Cerebellum (tissue), 4 donors: ENCODE measurements at places on chromosomes 13 and 19. TPM values are rescaled to one million over a fixed set of nuclear protein-coding genes. Genes with fewer than 3 reads are reported as not detected.

DNA sequence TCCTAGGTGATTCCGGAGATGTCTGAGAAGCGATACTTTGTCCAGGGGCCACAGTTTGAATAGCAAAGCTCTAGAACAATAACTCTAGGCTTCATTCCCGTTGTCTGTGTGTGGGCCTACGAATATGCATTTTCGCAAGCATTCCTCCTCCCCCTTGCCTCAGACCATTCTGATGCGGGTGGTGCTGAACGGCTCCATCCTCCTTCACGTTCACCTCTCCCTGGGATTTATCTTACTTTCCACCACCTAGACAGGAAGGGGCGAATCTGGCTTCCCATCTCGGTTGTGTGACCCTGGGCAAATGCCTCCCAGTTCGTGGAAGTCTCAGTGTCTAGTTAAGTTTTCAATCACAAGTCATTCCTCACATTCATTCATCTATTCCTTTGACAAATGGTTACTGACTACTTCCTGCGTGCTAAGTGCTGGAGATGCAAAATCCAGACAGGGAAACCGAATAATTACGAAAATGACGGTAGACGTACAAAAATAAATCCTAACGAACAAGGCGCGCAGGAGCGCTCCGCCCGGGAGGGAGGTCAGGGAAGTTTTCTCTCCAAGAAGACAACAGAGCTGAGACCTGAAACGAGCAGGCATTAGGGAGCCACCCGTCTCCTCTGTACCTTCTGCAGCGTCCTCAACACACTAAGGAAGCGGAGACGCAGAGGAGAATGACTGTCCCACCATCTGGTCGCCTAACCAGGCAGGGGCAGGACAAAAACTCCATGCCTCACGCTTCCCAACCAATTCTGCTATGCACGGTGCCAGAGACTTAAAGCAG is 1.3 kb upstream of the CNOT3 start:
- no peak for DNase-seq

- DNase-seq = no peak
Observed at GRCh38 chr13:77417897-77418296, 91.0 kb upstream of the MYCBP2 start.

- DNase-seq = no peak
Observed at GRCh38 chr13:73341748-73342147, 282.9 kb downstream of the KLF5 start.

- no peak for DNase-seq
Observed at GRCh38 chr19:18532168-18532890, 10.5 kb upstream of the ELL start.

DNA sequence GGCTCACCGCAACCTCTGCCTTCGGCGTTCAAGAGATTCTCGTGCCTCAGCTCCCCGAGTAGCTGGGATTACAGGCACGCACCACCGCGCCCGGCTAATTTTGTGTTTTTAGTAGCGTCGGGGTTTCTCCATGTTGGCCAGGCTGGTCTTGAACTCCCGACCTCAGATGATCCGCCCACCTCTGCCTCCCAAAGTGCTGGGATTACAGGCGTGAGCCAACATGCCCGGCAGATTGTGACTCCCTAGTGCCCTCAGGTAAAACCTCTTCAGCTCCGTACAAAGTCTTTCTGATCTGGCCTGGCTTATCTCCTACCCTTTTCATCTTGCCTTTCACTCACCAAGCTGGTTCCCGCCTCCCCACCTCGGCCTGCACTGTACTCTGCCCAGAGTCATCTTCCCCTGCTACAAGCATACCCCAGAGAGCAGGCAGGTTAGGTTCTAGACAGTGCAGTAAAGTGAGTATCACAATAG is 15.0 kb downstream of the BICRA start:
- DNase-seq = no peak

CLDND2 gene
- not detected for total RNA-seq

NPHS1 gene
- 0.73 TPM for total RNA-seq

TMPRSS9 gene
- total RNA-seq = 0.36 TPM

SLC25A41 gene
- total RNA-seq = 0.91 TPM

CEACAM16 gene
- not detected for total RNA-seq

PNMA8C gene
- 8.9 TPM for total RNA-seq

MAP4K1 gene
- 0.27 TPM for total RNA-seq

PEX11G gene
- total RNA-seq = 1.4 TPM
